ENCODE measurements at places on chromosomes 5 and 9.

GRCh38 chr5:156582193-156582598 lies 255.2 kb downstream of the SGCD start:
- no peak for DNase-seq

DNA sequence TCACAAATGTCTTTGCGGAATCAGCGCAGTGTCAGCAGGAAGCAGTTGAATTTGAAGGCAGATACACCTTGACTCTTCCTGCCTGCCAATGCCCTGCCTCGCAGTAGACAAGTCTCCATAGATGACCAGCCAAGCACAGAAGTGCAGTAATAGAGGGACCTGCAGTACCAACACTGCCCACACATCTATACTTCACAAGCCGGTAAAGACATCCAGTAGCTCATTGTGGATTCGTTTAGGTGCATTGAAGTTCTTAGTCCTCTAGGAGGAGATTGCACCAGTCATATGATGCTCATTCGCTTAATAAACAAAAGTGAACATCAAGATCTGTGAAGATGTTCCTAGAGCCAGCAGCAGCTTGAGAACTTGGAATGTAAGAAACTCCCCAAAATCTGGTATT lies 7.1 kb upstream of the IFNA2 start:
- peak; percentile 14 for DNase-seq

- no peak for DNase-seq
Observed at GRCh38 chr5:168590666-168591065, 11.5 kb upstream of the PANK3 start.

DNA sequence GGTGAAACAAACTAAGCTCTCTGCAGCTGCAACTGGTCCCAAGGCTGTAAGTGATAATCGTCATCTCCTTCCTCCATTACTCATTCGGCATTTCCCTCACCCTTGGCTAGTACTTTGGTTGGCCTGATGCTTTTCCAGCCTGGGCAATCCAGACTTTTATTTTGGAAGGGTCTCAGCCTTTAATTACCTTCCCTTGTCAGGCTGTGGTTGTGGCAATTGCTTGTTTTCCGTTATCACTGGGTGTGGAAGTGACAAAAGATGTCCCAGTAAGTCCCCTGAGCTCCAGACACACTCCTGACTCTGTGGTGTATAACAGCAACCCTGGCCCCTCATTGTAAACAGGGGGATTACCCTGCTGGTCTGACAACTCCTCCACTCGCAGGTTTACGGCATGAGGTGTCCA lies 6.3 kb upstream of the FAF2 start:
- no peak for DNase-seq

DNA sequence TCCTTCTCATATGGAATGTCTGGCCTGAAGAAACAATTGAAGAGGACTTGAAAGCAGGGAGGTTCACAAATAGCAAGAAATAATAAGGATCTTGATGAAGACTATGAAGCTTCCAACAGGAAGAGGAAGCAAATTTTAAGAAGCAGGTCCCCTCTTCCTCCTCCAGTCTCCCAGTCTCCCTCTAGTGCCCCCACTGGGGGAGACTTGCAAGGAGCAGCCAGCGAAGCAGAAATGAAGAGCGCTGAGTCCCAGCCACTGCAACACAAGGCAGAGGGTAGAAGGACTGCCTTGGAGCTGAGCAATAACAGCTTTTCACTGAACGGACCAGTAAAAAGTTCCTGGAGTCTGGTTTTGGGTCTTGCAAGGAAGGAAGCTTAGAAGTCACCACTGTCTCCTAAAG lies 32.6 kb upstream of the ACO1 start:
- no peak for DNase-seq

All from CD4-positive, alpha-beta T cell treated with Interleukin-17A for 1 hour (primary cell).